Esophagus muscularis mucosa (tissue), 4 donors: ENCODE measurements at places on chromosomes 2 and 18. TPM values are rescaled to one million over a fixed set of nuclear protein-coding genes. Genes with fewer than 3 reads are reported as not detected.
A peak's percentile ranks its signal among the peaks of the same experiment; 100 is the strongest.

CHCHD5 gene
- total RNA-seq = 21.9 TPM

HDLBP gene
- total RNA-seq = 263 TPM

GRCh38 chr2:12273111-12273510 lies 443.6 kb upstream of the TRIB2 start:
- DNase-seq = no peak

KCNF1 gene
- 20.2 TPM for total RNA-seq

DNA sequence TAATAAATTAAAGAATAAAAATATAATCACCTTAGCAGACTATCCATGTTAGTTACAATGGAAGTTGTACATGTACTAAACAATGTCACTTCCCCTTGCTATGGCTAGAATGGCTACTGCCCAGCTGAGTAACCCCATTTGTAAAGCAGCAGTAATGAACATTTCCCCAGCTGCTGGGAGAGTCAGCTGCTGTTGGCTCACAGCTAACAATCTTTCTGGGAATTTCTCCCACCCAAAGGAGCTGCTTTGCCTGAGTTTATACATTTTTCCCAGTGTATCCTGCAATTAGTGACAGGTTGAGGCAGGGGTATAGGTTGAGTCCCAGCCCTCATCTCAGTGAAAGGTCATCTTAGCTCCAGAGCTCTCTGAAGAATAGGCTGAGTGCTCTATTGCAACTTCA lies 665.6 kb upstream of the KLHL29 start:
- no peak for DNase-seq

DNA sequence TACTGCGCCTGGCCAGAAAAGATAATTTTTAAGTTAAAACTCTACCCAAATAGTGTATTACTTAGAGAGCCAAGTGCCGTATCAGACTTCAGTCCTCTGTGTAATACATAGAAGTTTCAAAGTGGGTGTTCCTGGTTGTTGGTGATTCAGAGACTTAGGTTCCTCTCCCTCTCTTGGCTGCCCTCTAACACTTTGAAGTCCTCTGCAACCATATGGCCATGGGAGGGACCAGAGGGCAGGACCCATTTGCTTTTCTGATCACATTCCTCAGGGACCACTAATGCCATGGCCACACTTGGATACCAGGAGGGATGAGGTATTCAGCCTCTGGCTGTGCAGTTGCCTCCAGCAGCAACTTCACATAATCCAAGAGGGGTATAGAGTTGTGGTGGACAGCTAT lies 131.5 kb downstream of the CAPN13 start:
- DNase-seq = peak; percentile 77

LRPPRC gene
- total RNA-seq = 44.6 TPM

- peak; percentile 93 for DNase-seq
Observed at GRCh38 chr2:120552800-120553481, 182.7 kb upstream of the GLI2 start.

- no peak for DNase-seq
Observed at GRCh38 chr2:231128541-231128940, 3.7 kb upstream of the HTR2B start.
